ENCODE measurements at places on chromosomes 11 and 22. TPM values are rescaled to one million over a fixed set of nuclear protein-coding genes. Genes with fewer than 3 reads are reported as not detected.
A peak's percentile ranks its signal among the peaks of the same experiment; 100 is the strongest.

- H3K4me3 ChIP-seq, result no peak overlapping the region
- no peaks in the 10 kb centered on the region for H3K27me3 ChIP-seq
- H3K27ac ChIP-seq, result no peak overlapping the region
- H3K36me3 ChIP-seq, result no peaks in the 10 kb centered on the region
- no peak for DNase-seq
Measured at GRCh38 chr11:104291646-104292045, 127.7 kb upstream of the PDGFD start.

Gene SNX19
- 23.3 TPM for total RNA-seq

DNA sequence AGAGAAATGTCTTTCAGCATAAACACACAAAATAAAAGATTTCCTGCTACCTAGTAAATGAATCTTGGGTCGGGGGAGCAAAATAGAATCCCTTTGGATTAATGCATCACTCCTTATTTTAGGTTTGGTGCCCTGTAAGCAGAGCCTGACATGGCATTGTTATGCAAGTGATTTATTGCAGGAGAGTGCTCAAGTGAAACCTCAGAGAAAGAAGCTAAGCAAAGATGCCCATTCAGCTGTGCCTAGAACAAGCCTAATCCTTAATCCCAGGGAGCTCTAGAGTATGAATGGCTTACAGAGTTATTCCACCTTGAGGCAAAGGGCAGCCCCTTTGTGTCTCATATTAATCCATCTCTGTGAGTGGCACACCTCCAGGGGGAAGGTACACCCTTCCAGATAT lies 21.1 kb downstream of the C11orf87 start:
- H3K27ac ChIP-seq, result no peak overlapping the region
- no peak for DNase-seq
- H3K4me3 ChIP-seq, result no peak overlapping the region
- H3K4me1 ChIP-seq, result no peaks in the 10 kb centered on the region

GRCh38 chr11:30561691-30562415 lies 24.3 kb downstream of the MPPED2 start:
- H3K27me3 ChIP-seq, result no peaks in the 10 kb centered on the region
- no peak for DNase-seq
- H3K4me1 ChIP-seq, result no peaks in the 10 kb centered on the region
- no peak overlapping the region for H3K27ac ChIP-seq

Gene SCN2B
- not detected for total RNA-seq

Gene DNAJB13
- not detected for total RNA-seq

DNA sequence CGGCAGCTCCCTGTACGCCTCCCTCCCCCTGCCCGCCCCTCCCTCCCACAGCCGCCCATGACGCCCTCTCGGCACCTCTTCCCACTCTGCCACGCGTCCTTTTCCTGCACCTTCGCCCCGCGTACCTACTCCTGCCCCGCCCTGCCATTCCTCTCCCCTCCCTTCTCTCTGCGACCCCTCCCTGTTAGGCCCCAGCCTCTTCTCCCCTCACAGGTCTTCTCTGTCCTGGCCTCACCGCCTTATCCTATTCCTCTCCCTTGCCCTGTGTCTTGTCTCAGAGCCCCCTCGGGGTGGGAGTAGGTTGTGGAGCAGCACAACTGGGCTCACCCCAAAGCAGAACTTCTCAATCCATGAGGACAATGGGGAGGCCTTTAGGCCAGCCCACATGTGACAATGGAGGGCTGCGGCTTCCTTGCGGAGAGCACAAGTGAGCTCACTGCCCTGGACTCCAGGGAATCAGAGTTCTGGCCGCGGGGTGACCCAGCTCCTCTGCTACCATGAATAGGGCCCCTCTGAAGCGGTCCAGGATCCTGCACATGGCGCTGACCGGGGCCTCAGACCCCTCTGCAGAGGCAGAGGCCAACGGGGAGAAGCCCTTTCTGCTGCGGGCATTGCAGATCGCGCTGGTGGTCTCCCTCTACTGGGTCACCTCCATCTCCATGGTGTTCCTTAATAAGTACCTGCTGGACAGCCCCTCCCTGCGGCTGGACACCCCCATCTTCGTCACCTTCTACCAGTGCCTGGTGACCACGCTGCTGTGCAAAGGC lies 539 bp downstream of the SLC35C1 start:
- H3K27ac ChIP-seq, result peak overlapping the region; percentile 91
- no peaks in the 10 kb centered on the region for H3K27me3 ChIP-seq
- H3K4me3 ChIP-seq, result peak overlapping the region; percentile 62
- H3K4me1 ChIP-seq, result peaks cover 46% of the 10 kb centered on the region

Gene SPI1
- 10.3 TPM for total RNA-seq

Gene CCDC116
- total RNA-seq, result not detected

Gene DCDC1
- 3.0 TPM for total RNA-seq

- no peak for DNase-seq
- no peak overlapping the region for H3K27ac ChIP-seq
- H3K4me3 ChIP-seq, result no peak overlapping the region
Measured at GRCh38 chr11:36214976-36215692, 74.1 kb downstream of the COMMD9 start.

DNA sequence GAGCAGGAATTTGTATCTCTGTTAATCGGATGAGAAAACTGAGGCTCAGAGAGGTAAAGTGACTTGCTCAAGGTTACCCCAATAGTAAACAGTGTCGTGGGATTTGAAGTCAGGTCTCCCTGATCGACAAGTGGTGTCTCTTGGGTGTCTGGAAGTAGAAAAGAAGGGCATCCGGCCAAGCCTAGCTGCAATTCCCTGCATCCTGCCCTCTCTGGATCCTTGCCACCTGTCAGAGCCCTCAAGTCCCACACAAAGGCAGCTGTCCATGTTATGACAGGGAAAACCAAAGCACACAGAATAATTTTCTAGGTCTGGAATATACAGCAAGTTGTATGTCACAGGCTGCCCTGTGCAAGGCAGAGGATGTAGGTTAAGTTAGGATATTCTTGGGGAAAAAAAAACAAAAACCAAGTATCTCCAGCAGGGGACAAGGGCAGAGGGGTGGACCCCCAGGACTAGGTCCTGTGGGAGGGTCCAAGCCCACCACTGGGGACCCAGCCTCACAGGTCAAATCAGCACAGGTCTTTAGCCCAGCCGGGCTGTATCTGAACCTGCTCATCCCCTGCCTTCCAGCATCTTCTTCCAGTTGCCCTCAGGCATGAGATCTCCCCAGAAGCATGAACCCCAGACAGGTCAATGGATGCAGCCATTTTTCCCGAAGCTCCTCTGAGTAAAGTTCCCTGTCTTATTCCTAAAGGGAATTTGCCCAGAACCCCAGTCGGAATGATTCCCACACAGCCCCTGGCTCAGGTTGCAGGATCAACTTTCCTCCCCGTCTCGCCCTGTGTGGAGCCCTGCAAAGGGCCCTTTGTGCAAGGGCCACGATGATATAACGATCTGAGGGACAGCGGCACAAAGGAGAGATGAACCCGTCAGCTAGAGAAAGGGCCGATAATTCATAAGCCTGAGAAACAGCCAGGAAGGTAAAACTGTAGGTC lies 15.0 kb downstream of the USH1C start:
- no peaks in the 10 kb centered on the region for H3K36me3 ChIP-seq
- H3K27me3 ChIP-seq, result no peaks in the 10 kb centered on the region
- no peak overlapping the region for H3K27ac ChIP-seq
- no peak overlapping the region for H3K4me3 ChIP-seq

DNA sequence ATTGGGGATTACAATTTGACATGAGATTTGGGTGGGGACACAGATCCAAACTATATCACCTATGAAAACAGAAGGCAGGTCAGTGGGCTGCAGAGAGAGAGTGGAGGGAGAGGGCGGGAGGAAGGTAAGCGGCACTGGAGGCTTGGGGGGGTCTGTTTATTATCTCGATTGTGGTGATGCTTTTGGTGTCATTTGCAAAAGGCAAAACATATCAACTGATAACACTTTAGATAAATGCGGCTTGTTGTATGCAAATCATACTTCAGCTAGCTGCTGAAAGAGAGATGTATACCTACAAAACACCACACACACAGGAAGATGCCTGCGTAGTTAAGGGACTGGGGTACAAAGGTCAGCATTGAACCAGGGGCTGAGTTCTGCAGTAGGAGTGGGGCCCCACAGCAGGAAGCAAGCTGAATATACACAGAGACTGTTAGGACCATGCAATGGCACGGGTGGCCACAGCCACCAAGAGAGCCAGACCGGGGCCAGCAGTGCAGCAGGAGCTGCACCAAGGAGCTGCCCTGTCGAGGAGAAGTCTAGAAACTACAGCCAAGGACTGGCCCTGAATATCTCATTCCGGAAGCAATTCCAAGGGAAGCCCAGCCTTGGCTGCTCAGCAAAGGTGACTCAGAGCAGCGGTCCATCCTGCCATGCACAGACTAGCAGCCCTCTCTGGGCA lies 23.8 kb upstream of the TOLLIP start:
- no peak overlapping the region for H3K4me3 ChIP-seq
- no peak overlapping the region for H3K27ac ChIP-seq
- no peaks in the 10 kb centered on the region for H3K27me3 ChIP-seq
- peaks cover 10% of the 10 kb centered on the region for H3K4me1 ChIP-seq
- no peaks in the 10 kb centered on the region for H3K36me3 ChIP-seq

- H3K27me3 ChIP-seq, result no peaks in the 10 kb centered on the region
- peaks cover 24% of the 10 kb centered on the region for H3K4me1 ChIP-seq
- DNase-seq, result no peak
Measured at GRCh38 chr22:24209016-24209415, 27.7 kb downstream of the SUSD2 start.

GRCh38 chr11:87331273-87331672 lies 293.5 kb downstream of the TMEM135 start:
- no peaks in the 10 kb centered on the region for H3K27me3 ChIP-seq
- no peaks in the 10 kb centered on the region for H3K36me3 ChIP-seq
- H3K27ac ChIP-seq, result no peak overlapping the region
- no peaks in the 10 kb centered on the region for H3K4me1 ChIP-seq
- no peak for DNase-seq

- H3K27ac ChIP-seq, result no peak overlapping the region
- no peaks in the 10 kb centered on the region for H3K4me1 ChIP-seq
- H3K4me3 ChIP-seq, result no peak overlapping the region
- H3K27me3 ChIP-seq, result no peaks in the 10 kb centered on the region
- H3K36me3 ChIP-seq, result no peaks in the 10 kb centered on the region
- no peak for DNase-seq
Measured at GRCh38 chr11:128738942-128739341, 45.1 kb downstream of the FLI1 start.

- no peak for DNase-seq
- no peak overlapping the region for H3K4me3 ChIP-seq
- H3K27me3 ChIP-seq, result no peaks in the 10 kb centered on the region
- no peaks in the 10 kb centered on the region for H3K4me1 ChIP-seq
Measured at GRCh38 chr11:124874571-124875255, 9.5 kb downstream of the ROBO3 start.

Gene PKNOX2
- total RNA-seq, result 0.16 TPM

Gene PIWIL4
- total RNA-seq, result 0.12 TPM

Measured in right lobe of liver (tissue), 6 donors.